Umbilical cord (tissue), 2 donors: ENCODE measurements at places on chromosomes 2 and 18.
A peak's percentile ranks its signal among the peaks of the same experiment; 100 is the strongest.

DNA sequence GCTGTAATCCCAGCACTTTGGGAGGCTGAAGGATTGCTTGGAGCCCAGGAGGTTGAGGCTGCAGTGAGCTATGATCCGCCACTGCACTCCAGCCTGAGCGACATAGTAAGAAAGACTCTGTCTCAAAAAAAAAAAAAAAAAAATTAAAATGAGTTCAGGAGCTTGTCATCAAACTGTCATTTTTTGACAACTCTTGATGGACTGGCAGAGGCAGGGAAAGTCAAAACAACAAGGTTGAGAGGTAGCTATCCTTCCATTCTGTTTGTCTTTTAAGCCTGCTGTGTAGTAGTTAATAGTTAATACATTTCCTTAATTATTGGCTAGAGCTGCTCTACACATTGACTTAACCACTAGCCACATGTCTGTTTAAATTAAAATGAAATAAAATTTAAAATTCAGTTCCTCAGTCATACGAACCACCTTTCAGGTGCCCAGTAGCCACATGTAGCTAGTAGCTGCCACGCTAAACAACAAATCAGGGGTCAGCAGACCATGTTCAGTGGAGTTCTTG is 22.7 kb downstream of the DPYSL5 start:
- DNase-seq, result no peak

DNA sequence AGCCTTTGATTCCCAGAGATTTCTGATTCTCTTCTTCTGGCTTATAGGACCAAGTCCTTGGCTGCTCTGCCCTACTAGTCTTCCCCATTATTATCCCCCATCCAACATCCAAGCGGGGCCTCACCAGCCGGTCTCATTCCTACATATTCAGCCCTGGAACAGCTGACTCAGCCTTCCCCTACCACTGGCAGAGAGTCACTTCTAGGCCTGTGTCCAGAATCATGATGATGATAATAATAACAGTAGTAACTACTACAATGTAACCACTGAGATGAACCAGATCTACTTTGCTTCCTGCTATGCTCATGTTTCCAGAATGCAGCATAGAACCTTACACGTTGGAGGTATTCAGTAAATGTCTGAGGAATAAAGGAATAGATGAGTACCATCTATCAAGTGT is 295.2 kb downstream of the SRBD1 start:
- DNase-seq, result peak; percentile 86

GRCh38 chr2:186256540-186256939 is 229.5 kb upstream of the ZC3H15 start:
- DNase-seq, result peak; percentile 58

GRCh38 chr2:219551441-219552381 is 7.9 kb downstream of the TMEM198 start:
- DNase-seq, result peak; percentile 88

DNA sequence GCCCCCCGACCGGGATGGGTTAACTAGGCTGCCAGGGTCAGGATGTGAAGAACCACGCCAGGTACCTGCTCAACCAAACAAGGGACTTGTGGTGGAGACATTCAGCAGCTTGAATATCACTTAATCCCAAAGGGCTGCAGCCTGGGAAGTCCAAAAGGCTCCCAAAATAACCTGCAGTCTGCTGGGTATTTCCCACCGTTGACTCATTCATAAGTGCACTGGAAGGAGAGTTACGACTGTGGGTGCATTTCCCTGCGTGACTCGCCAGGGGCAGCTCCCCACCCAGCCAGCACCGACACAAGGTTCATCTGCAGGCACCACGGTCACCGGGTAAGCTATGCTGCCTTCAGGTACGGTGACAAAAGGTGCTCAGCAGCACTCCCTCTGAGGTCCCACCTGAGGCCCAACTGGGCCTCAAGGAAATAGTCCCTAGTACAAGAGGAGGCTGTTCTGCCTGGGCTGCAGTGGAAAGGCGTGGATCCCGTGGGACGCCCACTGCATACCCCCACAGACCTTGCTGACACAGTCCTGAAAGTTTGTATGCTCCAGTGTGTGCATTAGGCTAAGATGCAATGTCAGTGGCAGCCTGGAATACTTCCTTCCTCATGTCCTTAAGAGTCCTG is 86.5 kb downstream of the UXS1 start:
- no peak for DNase-seq

GRCh38 chr2:98833172-98833916 is 102.4 kb upstream of the MGAT4A start:
- DNase-seq, result no peak

DNA sequence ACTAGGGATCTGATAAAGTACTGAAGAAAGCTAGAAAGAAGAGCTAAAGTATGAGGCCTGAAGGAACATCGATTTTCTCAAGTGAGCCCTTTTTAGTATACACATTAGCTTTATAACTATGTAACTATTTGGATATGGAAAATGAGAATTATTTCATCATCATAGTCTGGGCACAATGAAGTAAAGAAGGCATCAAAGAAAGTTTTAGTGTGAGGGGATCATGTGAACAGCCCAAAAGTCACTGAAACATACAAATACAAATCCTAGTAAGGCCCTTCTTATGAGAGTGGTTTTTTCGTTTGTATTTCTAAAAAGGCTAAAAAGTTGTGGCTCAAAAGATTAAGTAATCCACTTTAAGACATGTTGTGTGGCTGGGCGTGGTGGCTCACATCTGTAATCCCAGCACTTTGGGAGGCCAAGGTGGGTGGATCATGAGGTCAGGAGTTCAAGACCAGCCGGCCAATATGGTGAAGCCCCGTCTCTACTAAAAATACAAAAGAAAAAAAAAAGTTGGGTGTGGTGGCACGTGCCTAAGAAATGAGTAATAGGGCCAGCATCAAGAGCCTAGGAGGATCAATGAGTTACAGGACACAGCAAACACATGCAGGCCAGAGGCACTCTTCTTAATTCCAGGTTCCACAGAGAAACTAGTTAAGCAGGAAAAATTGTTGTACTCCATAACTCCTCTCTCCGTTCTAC is 61.9 kb downstream of the PUM2 start:
- DNase-seq, result peak; percentile 76

DNA sequence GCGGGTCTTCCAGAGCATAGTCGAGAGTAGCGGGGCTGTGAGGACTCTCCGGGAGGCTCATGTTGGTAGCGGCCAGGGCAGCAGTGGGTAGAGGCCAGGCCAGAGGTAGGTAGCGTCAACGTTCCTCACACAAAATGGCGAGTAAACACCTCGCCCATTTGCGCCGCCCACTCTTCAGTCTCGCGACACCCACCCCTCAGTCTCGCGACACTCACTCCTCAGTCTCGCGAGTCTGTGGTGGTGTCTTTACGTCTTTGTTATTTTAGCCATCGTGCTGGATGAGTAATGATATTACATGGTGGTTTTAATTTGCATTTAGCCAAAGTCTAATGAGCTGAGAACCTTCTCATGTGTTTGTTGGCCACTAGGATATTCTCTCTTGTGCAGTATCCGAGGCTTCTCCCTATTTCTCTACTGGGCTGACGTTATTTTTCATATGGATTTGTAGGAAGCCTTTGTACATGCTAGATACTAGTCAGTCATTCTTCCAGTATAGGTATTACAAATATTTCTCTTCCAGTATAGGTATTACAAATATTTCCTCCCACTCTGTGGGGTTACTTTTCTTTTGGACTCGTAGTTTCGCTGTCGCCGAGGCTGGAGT is at the start of gene TSPYL6:
TSPYL6 (minus strand) TSS at position 139 of the 604 bp plus-strand sequence; CDS start at position 61, 78 bp downstream.
- DNase-seq, result no peak

- DNase-seq, result no peak
Observed at GRCh38 chr2:22756276-22757043, 628.5 kb upstream of the KLHL29 start.

GRCh38 chr18:76984193-76985155 is 148.1 kb downstream of the MBP start:
- DNase-seq, result no peak

DNA sequence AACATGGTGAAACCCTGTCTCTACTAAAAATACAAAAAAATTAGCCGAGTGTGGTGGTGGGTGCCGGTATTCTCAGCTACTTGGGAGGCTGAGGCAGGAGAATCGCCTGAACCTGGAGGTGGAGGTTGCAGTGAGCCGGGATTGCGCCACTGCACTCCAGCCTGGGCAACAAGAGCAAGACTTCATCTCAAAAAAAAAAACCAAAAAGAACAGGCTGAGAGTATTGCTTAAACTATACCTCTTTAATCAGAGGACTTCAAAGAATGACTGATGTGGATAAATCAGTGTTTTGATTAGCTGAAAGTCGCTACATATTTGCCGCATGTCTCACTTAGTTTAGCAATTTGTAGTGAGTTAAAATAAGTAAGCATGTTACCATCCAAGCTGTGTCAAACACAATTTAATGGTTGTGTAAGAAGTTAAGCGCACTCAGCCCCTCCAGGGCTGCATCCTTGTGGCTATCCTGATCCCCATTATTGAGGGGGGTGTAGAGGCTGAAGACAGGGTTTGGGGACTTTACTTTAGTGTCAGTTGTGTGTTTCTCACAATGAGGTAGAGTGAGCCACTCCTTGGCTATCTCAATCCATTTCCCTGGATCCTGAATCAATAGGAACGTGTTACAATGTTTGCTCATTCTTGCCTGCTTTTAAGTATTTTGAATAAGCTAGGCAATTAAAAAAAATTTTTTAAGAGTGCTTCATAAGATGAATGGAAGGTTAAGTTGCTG is 11.0 kb upstream of the FARP2 start:
- no peak for DNase-seq

DNA sequence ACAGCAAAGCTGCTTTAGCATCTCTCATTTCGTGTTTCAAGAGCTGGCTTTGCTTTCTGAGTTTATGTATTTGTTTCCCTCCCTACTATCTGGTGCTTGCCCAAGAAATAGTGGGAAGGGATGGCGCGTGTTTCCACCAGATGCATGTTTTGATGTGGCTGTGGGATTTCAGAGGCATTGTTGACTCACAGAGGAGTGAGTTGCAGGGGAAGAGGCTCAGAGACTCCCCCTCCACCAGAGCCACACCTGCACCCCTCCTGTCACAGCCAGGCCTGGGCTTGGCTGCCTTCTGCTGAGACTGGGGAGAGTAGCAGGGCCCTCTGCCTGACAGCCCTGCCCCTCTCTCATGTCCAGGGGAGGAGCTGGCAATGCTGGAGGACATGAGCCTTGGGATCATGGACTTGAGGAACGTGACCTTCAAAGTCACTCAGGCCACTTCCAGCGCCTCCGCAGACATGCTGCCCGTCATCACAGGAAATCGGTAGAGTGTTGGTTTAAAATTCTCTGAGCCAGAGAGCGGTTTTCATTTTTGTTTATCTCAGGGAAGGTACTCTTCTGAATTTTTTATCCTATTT is 42.9 kb downstream of the COA5 start:
- no peak for DNase-seq

- DNase-seq, result peak; percentile 57
Observed at GRCh38 chr18:25896178-25896780, 194.1 kb downstream of the SS18 start.

GRCh38 chr2:4192119-4192518 is 488.7 kb downstream of the DCDC2C start:
- DNase-seq, result no peak

GRCh38 chr18:3453540-3454364 is 3.8 kb downstream of the TGIF1 start:
- peak; percentile 87 for DNase-seq

- DNase-seq, result no peak
Observed at GRCh38 chr2:8440029-8440778, 241.7 kb upstream of the ID2 start.

GRCh38 chr18:48742706-48743475 is 204.1 kb downstream of the CTIF start:
- DNase-seq, result peak; percentile 93

DNA sequence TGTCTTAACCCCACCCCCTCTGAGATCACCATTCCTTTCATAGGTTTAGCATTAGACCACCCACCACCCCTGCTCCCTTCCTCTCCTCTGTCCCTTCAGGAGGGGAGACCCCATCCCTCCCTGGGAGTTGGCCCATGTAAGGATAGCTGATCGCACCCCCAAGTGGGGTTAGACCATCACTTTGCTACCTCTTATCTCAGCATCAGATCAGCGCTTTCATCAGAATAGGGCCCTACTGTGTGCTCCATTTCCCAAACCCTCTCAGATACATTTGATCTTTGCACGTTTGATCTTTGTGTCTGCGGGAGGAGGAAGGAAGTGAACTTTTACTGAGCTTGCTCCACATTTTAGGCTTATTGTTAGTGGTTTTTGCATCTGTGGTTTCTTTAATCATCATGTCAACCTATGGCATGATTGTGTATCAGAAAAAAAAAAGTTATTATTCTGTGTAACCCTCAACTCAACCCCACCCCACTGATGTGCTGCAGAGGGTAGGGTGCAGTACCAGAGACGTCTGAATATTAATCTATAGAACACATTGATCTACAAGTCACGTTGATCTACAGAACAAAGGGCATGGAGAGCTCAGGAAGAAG is 81.2 kb downstream of the PDCL3 start:
- no peak for DNase-seq

DNA sequence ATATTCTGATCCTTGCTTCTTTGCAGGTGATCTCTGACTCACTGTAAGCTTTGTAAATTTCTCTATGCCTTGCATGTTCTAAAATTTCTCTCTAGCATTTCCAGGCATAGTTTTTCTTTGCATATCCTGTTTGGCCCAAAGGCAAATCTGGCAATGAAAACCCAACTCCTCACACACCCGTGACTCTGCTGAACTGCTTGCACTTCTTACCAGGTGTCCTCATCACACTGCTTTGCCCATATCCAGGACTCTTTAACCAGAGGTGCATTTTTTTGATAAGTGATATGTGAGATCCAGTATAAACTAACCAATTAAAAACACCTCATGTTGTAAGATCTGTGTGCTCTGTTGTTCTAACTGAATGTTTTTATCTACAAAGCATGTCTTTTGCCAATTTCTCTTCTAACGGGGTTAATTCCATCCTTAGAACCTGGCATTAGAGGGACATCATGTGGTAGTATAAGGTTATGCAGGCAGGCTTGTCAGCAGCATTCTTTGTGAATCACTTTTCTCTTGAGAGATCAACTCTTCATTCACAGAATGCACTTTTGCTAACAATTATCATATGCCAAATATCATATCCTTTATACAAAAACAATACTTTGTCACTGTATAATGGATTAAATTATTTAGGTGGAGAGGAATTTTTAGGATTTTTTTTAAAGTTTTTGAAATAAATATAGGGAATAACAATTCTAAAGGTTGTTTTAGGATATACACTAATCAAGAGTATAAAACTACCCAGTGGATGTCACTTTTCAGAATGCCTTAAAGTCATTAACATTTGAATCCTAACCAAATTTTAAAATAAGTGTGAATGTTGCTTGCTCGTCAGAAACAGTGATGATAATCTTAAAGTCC is 20.8 kb upstream of the TMX3 start:
- DNase-seq, result peak; percentile 62
